GM23338 (cell line): ENCODE measurements at places on chromosomes 5 and 9.

GRCh38 chr9:23779220-23779619 is 46.8 kb downstream of the ELAVL2 start:
- DNase-seq: peak; percentile 66

- DNase-seq: no peak
These were observed 498 bp downstream of the ZNF367 start for GRCh38 chr9:96417661-96418082.

DNA sequence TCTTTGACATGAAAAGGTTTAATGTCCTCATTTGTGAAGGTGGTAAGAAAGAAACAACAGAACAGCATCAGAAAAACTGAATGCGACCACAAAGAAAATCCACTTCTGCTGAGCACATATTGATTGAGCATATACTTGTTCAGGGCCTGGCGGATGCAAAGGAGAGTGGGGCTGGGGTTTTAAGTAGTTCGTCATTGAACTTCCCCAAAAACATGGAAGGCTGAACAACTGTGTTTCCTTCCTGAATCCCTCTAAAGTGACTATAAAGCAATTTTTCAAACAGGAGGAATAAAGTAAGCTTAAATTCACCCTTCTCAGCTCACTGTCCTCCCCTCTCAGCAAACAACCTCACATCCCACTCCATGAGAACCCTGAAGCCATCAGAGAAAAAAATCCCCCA is 262.9 kb downstream of the AGTPBP1 start:
- DNase-seq: no peak

DNA sequence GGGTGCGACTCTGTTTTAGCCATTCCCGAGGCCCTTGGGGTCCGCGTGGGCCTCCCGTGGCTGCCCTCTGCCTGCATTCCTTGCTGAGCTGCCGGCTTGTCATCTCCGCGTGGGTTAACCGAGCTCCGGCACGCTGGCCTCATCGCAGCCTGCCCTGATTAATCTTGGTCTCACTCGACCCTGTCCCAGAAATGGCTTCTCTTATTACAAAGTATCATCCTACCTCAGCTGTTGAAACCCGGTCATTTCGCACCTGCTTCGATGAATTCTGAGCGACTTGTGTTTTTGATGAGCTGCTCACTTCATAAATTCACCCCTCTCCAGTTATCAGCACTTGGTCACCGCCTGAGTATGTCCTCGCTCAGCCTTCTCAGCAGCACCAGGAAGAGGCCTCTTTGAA is 123.5 kb upstream of the EGFLAM start:
- DNase-seq: peak; percentile 14

GRCh38 chr5:32261198-32261597 is 51.5 kb downstream of the MTMR12 start:
- no peak for DNase-seq

DNA sequence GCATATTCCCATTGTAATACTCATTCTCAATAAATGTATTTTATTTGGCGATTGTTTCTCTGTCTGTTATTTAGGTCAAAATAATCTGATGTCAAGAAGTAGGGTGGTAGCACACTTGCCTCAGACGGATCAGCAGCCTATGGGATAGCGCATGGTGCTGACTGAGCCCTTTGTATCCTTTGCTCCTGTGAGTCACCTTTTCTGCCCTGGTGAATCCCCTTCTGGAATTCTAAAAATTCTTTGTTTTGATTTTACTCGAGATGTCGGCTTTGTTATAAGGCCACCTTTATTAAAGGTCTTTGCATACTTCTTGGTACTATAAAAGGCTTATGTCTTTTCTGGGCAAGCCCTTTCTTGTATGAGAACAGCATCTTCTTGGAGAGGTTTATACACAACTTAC is 1187.8 kb downstream of the CDH9 start:
- peak; percentile 55 for DNase-seq

DNA sequence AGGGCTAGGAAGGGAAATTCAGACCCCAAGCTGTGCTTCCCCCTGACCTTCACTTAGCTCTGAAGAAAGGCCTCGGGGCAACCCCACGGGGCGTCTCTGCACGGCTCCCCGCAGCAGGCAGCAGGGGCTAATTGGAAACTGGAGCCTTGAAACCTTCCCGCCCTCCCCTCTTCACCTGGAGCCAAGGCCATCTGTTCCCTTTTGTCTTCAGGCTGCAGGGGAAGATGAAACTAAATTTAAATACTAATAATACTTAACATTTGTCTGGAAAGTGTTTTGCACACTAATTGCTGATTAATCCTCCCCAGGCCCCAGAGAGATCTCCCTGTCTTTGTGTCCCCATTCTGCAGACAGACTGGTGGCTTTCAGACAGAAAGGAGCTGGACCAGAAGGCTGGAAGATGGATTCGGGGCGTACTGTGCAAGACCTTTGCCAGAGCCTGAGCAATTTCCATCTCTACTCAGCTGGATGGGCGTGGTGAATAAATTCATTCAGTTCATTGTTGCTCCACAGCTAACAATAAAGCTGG is 34.1 kb upstream of the CPLX2 start:
- DNase-seq: peak; percentile 27

GRCh38 chr5:28374492-28374967 is 1336.1 kb upstream of the CDH9 start:
- DNase-seq: no peak

GRCh38 chr9:80175286-80176150 is 603.8 kb downstream of the TLE4 start:
- peak; percentile 67 for DNase-seq

DNA sequence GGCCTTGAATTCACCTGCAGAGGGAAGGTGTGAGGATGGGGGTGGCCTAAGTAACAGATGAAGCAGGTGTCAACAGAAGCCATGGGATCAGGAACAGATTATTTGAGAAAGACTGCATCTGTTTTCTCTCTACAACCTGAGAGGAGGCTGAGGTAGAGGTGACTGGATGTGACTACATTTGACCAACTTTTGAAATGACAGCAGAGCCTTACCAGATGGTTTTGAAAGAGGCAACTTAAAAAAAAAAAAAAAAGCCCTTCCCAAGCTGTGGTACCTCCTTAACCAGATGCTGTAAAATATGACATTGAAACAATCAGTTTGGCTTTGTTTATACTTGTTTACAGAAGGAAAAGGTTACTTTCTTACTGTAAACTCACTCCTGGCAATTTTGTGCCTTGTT is 108.6 kb downstream of the TRIO start:
- no peak for DNase-seq

DNA sequence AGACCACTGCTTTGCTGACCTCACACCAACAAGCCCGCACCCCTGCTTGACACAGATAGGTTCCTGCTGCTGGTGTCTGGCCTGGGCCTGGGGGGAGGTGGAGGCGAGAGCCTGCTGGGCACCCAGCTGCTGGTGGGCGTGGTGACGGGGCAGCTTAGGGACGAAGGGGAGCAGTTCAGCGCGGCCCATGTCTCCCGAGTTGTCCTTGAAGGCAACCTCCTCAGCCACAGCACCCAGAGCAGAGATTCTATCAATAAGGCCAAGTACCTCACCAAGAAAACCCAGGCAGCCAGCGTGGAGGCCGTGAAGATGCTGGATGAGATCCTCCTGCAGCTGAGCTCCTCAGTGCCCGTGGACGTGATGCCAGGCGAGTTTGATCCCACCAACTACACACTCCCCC is 313.3 kb downstream of the NR2F1-AS1 start:
- DNase-seq: no peak

DNA sequence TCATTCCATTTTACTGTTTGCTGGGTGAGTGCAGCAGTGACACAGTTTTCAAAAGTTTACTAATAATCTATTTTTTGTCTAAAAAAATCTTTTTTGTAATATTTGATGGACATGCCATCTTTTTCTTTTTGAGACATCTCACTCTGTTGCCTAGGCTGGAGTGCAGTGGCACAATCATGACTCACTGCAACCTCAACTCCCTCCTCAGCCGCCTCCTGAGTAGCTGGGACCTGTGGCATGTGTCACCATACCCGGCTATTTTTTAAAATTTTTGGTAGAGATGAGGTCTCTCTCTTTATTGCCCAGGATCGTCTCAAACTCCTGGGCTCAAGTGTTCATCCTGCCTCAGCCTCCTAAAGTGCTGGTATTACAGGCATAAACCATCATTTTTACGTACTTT is 86.0 kb downstream of the KDM4C start:
- no peak for DNase-seq

DNA sequence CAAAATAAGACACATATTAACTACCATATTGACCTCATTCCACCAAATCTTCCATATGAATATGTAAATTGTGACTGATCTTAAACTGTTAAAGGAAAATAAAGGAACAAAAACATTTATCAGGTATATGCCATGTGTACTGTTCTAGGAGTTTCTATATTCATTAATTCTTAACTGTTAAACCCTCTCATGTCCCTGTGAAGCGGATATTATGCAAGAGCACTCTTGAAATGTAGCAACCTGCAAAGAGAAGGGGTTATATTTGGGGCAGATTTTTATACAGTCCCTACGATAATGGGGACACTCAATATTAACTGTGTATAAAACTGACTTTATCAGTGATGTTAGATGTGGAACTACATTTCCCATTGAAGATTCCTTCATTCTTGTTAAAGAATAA is 184.9 kb upstream of the OR13F1 start:
- DNase-seq: no peak

DNA sequence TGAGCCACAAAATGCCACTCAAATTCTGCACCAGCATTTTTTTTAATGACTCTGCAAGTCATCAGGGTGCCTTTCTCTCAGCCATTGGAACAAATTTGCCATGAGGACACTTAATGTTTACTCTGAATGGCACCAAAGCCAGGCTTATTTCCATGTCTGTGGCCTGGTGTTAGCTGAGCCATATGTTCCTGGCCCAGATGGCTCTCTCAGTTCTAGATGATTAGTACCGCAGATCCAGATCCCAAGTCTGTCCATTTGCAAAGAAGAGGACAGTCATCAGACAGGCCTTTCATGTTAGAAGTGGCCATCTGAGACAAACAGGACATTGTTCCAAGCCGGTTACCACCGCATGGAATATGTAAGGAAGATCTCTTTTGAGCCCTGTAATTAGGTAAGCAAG is 70.3 kb downstream of the INSYN2B start:
- no peak for DNase-seq

DNA sequence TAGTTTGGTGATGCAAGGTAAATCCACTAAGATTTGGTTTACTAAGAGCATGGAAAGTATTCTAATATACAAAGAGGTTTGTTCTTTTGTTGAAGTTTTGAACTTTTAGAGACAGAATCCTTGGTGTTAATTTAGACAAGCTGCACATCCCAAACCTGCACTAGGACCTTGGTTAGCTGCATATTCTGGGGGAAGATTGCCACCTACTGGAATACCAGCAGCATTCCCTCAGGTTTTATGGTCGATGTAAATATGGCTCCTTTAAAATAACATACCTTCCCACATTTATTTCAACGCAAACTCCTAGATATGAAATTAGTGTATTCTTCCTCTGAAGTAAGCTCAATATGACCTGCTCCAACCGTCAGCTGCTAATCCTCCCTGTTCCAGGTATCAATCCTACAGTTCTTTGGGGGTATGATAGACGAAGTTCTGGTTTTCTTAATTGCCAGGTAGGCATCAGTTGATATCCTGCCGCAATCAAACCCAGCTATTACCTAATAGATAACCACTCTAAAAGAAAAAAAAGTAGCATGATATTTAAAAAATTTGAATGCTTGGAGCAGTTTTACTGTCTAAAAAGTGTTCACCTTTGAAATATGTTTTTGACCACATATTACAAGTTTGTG is 624.1 kb downstream of the ISL1 start:
- DNase-seq: peak; percentile 66

DNA sequence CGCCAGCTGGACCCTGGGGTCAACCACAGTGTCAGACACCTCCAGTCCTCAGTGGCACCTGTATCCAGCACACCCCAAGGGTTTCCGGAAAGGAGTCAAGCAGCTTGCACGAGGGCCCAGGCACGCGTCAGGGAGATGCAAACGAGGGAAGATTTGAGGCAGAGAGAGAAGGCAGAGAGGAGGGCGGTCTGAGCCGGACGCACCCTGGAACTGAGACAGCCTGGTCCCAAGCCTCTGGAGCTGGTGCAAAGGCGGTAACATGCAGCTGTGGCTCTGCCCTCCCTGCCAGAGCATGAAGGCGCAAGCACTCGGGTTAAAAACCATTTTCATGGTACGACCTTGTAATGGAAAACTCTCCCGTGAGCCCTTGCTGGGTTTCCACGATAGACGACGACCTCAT is 32.2 kb downstream of the SLC6A18 start:
- DNase-seq: no peak

DNA sequence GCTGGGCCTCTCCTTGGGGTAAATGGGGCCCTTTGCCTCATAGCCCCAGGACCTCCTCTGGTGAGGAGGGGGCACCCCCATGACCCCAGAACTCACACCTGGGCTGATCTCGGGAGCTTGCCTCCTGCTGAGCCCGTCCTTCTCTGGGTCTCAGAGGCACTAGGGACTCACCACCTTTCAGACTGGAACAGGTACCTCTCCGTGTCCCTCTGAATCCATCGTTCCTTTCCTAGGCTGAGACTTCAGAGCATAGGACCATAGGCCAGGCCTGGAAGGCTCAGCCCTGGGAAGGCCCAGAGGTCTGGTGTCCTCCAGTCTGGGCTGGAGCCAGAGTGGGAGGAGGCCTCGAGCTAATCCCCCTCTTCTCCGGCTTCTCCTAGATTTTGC is 97.9 kb downstream of the CACNA1B start:
- no peak for DNase-seq

DNA sequence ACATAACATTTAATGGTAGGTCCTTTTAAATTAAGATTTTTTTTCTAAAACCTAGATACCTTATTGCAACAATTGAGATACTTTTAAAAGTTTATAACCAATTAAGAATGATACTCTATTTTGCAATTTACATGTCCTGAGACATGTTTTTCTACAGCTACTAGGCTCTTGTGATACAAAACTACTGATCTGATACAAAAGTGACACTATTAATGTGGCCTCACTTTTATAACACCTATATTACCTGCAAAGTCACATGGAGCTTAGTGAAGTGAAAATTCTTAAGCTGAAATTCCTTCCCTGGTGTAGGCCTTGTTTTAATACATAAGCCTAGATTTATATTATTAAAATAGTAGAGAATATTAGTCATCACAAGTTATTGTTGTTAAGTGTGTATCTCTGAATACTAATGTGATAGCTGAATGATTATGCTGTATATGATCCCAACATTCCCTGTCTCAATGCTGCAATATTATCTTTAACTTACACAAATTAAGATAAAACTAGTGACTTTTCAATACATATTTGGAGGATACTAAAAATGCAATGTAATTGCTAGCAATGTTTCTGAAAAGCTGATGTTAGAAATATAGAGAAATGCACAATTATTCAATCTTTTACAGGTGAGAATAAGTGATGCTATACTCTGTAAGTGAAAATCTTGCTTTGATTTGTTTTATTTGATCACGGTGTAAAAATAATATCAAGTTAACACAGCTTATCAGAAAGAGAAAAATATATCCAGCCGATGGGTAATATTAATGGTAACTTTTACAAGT is 2.6 kb downstream of the NFIB start:
- no peak for DNase-seq

DNA sequence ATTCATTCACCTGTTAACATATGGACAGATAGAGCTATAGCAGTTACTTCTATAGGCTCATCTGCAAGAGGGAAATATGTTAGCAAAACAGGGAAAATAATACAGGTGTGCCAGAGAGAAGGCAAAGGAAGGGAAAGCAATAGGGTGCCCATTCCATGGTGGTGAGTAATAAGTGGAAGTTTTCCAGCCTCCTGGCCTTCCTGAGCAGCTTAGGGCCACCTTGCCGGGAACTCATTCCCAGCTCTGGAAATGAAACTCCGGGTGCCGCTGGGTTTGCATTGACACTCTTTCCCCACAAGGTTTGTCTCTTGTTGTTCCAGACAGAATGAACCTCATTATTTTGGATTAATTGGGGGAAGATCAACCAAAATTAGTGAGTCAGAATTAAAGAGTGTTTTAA is 58.4 kb downstream of the SLC1A3 start:
- peak; percentile 43 for DNase-seq

GRCh38 chr5:135271533-135272310 is 127.3 kb downstream of the MACROH2A1 start:
- no peak for DNase-seq

- DNase-seq: no peak
These were observed 5.8 kb downstream of the C5orf58 start for GRCh38 chr5:170238456-170239196.
